ENCODE measurements at places on chromosomes 11 and 22.
A peak's percentile ranks its signal among the peaks of the same experiment; 100 is the strongest.

- DNase-seq, result no peak
These were observed 2.1 kb downstream of the MED15 start for GRCh38 chr22:20509344-20510047.

DNA sequence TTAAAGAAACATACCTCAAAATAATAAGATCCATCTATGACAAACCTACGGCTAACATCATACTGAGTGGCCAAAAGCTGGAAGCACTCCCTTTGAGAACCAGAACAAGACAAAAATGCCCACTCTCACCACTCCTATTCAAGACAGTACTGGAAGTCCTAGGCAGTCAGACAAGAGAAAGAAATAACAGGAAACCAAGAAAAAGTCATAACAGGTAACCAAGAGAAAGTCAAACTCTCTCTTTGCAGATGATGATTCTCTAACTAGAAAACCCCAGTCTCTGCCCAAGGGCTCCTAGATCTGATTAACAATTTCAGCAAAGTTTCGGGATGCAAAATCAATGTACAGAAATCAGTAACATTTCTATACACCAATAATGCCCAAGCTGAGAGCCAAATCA is 35.6 kb downstream of the TMEM123 start:
- no peak for DNase-seq

GRCh38 chr22:22465094-22465602 is 43.4 kb downstream of the ZNF280B start:
- no peak for DNase-seq

DNA sequence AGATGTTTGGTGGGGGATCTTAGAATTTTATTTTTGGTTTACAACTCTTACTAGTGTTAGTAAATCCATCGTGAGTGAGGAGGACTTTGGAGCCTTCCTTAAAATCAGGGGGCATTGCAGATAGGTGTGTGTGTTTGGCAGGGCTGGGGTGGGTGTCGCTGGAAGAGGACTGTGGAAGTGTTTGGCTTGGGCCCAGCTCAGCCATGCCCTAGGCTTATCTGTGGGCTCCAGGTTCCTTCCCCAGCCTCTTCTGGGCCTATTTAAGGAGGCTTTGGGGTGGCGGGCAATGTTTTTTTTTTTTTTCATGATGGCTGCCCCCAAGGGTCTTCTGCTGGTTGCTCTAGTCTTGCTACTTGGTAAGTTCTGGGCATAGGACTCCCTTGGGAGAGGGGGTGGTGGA is 22.1 kb downstream of the MTFP1 start:
- no peak for DNase-seq

DNA sequence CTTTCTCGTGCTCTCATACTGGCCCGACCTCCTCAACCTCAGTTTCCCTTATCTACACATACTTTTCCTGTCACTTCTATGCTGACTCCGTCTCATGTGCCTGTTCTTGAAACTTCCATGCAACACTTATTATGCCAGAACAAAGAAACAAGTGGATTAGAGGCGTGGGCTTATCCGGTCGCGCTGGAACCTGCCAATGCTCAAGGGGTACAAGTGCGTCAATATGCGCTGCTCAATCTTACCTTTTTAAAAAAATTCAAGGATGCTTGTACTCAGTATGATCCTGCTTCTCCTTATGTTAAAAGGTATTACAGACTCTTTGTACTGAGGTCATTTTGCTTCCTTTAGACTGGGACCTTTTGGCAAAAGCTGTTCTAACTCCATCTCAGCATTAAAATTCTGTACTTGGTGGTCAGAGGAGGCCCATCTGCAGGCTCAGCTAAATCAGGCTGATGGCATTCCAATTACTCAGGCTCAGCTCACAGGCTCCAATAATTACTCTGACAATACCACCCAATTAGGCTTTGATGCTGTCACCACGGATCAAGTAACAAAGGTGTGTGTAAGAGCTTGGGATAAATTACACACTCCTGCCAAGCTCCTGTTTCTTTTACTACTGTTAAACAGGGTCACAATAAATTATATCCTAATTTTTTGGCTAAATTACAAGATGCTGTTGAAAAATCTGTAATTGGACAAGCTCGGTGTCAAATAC is 26.3 kb upstream of the ALDH3B2 start:
- DNase-seq, result peak; percentile 19

GRCh38 chr11:73480677-73481076 is 104.5 kb downstream of the RELT start:
- no peak for DNase-seq

- DNase-seq, result no peak
These were observed 153.0 kb downstream of the SPATA19 start for GRCh38 chr11:133692126-133692934.
